ENCODE measurements at places on chromosomes 1 and 21. TPM values are rescaled to one million over a fixed set of nuclear protein-coding genes. Genes with fewer than 3 reads are reported as not detected.

Gene RHCE
- total RNA-seq = 2.1 TPM

Gene HOOK1
- 13.8 TPM for total RNA-seq

Gene CFAP45
- total RNA-seq = 34.6 TPM

- no peak for DNase-seq
These were observed 19.5 kb downstream of the SCYL3 start for GRCh38 chr1:169874229-169874628.

- DNase-seq = no peak
These were observed 171.7 kb downstream of the KCNJ6 start for GRCh38 chr21:37744551-37744950.

GRCh38 chr1:228770779-228771223, 35.5 kb downstream of the RHOU start:
- DNase-seq = no peak

Measured in upper lobe of left lung (tissue), 6 donors.